NCI-H2081 (cell line): ENCODE measurements at places on chromosomes 7 and 10.

DNA sequence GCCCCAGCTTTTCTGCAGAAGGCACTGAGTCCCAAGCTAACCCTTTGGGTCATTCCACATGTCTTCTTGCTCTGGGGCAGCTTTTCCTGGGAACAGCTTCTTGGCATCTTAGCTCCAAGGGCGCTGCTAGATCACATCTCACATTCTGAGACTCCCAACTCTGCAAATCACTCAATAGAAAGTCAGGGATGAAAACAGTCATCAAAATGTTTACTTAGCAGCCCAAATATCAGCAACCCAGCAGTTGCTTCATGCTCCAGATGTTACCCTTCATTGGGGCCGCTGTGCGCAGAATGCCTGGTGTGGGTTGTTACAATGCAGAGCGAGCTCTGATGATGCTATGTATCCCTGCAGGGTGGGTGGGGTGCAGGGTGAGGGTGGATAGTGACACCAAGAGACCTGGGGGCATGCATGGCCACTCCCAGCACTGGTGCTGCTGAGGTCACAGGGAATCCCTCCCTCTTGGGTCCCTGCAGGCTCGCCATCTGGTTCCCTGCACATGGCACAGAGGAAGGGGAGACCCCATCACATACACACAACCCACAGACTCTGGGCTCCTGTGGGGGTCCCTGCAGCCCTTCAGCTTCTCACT lies 19.0 kb downstream of the WDFY4 start:
- no peak for DNase-seq

GRCh38 chr10:121914661-121915060 lies 13.2 kb downstream of the ATE1 start:
- no peak for DNase-seq

GRCh38 chr7:154907651-154908620 lies 95.0 kb downstream of the PAXIP1 start:
- DNase-seq, result no peak

DNA sequence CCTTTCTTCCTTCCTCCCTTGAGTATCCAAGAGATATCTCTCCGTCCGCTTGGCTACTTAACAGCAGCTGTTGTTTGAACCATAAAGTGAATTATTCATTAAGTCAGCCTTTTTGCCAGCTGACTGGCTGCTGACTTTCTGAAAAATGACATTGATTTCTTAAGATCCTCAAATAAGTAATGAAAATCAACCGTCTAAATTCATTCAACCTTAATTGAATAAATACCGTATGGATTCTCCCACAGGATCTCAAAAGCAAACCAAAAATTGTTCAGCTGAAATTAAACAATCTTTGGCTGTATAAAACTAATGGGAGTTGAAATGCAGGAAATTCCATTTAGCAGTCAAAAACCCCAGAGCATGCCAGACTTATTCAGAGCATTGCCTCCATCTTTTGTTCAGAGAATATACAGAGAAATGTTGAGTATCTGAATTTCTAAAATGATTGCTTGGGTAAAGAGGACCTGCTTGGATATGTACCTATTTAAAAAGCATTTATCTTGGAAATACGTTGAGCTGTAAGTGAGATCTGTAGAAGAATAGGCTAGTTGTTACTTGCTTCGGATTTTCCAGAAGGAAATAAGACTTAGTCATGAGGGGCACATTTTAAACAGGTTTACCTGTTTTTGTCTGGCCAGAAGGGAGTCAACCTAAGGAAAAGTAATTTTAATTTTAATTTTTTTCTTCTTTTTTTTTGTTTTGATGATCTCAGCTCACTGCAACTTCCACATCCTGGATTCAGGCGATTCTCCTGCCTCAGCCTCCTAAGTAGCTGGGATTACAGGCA lies 136.2 kb downstream of the PLXDC2 start:
- no peak for DNase-seq

DNA sequence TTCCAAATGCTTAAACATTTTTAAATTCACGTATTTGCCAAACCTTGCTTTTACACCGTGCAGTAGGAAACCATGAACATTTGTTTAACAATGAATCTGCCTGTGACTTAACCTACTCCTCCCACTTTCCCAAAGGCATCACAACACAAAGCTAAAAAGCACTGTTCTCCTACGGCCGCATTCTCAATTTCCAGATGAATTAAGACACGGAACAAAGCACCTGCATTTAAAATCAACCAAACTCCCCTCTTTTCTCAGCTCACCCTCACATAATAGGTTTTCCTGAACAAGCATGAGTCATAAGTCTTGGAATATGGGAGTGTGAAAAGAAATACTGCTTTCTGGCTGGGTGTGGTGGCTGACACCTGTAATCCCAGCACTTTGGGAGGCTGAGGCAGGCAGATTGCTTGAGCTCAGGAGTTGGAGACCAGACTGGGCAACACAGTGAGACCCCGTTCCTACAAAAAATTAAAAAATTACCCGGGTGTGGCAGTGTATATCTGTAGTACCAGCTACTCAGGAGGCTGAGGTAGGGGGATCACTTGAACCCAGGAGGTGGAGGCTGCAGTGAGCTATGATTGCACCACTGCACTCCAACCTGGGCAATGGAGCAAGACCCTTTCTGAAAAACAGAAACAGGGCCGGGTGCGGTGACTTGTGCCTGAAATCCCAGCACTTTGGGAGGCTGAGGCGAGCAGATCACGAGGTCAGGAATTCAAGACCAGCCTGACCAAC lies 51.7 kb upstream of the CYTH3 start:
- DNase-seq, result no peak

DNA sequence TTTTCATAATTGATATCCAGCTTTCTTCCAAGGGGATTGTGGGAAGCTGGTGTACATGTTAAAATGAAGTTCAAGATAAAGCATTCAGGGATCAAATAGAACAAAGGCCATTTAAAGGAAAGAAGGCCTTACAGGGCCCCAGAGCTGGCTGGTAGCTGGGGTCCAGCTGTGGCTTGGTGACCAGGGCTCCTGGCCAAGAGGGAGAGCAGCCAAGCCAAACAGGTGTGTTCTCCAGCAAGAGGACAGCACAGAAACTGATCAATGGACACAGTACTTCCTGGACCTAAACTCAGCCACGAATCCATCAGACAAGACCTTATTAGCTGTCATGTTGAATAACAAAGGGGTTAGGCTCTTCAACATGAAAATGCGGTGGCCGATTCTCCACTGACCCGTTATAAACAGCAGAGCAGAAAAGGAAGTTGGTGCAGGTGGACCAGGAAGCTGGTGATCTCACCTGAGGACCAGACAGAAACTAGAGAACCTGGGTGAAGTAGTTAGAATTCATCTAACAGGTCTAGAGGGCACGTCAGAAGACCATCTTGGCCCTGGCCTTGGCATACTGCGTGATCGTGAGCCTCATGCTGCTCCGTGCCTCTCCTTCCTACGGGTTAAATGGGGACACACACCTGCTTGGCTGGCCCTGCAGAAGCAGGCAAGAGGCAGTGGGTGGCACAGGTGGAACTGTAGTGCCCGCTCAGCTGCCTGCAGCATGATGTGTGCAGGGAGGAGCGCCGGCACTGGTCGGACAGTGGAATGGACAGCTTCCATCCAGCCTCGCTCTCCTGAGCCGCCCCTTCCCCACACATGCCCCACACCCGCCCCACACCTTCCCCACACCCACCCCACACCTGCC lies 53.8 kb downstream of the PARP12 start:
- DNase-seq, result no peak

GRCh38 chr7:56491636-56492425 lies 375.6 kb upstream of the NUPR2 start:
- no peak for DNase-seq

- no peak for DNase-seq
Measured at GRCh38 chr7:29398011-29398410, 165.6 kb upstream of the PRR15 start.

- peak; percentile 32 for DNase-seq
Measured at GRCh38 chr7:26284995-26285632, 6.5 kb upstream of the SNX10 start.

GRCh38 chr10:129741978-129742741 lies 221.9 kb downstream of the EBF3 start:
- DNase-seq, result no peak

- DNase-seq, result no peak
Measured at GRCh38 chr7:85508642-85509410, 322.0 kb upstream of the SEMA3D start.

DNA sequence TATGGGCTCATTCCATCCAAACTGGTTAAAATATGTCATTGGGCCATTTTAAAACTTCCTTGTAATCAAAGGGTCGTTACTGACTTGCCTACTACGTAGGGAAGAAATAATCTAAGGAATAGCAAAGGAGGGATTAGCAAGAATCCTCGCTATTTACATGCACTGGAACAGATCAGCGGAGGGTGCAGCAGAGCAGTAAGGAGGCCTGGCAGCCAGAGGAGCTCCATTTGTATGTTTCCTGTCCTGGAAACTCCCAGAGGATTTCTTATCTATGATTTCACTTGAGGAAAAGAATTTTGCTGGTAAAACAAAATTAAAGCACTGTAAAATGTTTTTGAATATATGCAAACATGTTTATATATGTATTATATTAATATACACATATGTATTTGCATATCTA lies 107.3 kb downstream of the TPK1 start:
- DNase-seq, result no peak

- no peak for DNase-seq
Measured at GRCh38 chr7:25832456-25832855, 319.5 kb upstream of the NFE2L3 start.

- DNase-seq, result no peak
Measured at GRCh38 chr10:61721431-61721830, 58.7 kb downstream of the CABCOCO1 start.

DNA sequence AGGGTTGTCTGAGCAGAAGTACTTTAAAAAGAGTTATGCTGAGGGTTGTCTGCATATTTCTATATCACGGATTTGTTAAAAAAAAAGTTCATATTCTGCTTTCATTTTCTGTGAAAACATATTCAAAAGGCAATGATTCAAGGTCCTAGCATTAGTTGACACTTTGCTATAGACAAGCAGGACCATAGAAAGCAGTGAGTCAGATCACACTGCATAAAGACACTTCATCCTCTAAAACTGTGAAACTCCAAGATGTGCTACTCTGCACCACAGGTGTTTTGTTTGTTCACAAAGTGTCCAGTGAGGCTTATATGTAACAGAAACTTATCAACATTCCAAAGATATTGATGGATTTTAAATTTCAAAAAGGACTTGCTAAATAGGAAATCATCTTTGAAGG lies 47.0 kb downstream of the SPAM1 start:
- DNase-seq, result no peak

DNA sequence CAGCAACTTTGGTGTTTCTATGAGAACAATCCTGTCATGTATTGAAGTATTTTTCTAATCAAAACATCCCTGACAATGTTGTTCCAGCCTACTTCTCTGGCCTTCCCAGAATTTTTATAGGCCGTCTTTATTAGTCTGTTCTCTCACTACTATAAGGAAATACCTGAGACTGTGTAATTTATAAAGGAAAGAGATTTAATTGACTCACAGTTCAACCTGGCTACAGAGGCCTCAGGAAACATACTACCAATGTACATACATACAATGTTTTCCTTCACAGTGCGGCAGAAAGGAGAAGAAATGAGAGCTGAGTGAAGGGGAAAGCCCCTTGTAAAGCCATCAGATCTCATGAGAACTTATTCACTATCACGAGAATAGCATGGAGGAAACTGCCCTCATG lies 484.7 kb upstream of the PODXL start:
- DNase-seq, result no peak

- DNase-seq, result no peak
Measured at GRCh38 chr7:74173074-74173473, 1.1 kb upstream of the EIF4H start.

DNA sequence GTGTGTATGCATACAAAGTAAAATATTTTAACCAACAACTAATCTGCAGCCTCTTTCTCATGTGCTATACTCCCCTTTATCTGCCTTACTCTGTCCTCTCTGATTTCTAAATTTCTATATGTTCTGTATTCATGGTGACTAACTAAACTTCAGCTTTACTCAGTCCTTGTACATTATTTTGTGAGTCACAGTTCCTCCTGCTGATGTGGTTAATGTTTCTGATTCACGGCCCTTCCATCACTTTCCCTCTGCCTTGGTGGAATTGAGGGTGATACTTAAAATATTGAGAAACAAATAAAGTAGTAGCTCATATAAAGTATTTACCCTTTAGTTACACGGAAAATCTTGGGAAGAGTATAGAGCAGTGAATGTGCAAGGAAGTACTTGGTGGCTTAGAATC lies 899.1 kb upstream of the ZWINT start:
- DNase-seq, result no peak

DNA sequence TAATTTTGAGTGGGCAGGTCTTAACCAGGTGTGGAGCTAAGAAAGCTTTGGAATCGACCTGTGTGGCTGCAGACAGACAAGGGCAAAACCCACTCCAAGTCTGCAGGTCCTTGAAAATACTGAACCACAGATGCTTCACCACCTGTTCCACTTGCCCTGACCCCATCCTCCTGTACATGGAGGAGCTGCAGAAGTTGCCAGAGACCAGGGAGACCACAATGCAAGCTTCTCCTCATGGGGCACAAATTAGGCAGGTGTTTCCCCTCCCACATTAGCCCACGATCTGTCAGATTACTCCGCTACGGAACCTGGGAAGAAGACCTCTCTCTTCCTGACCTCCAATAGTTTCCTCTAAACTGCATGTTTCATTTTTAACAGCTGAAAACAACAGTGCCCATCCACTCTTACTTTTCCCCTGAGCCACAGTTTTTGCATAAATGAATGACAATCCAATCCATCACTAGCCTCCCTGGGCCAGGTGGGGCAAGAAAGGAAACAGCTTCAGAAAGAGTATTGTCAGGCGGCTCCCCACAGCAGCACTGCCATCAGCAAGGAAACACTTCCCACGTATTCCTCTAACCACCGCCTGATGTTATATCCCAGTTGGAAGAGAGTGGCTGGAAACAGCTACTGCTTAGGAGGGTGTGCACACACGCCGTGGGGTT lies 141.6 kb downstream of the PRKAG2 start:
- no peak for DNase-seq

- no peak for DNase-seq
Measured at GRCh38 chr7:149884016-149884415, 10.2 kb downstream of the ATP6V0E2 start.

DNA sequence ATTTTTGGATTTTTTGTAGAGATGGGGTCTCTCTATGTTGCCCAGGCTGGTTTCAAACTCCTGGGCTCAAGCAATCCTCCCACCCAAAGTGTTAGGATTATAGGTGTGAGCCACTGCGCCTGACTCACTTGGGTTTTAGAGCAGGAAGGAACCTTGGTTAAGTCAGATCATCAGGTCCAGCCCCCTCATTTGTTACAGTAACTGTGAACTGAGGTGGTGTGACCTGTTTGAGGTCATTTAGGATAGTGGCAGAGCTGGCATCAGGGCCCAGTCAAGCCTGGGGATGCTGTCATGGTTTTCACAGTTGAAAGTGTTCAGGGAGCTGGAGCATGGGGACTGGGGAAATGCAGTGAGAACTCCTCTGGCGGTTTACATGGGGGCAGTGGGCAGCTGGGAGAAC lies 159.6 kb downstream of the TAX1BP1 start:
- no peak for DNase-seq
